ENCODE measurements at places on chromosomes 2 and 18.
A peak's percentile ranks its signal among the peaks of the same experiment; 100 is the strongest.

DNA sequence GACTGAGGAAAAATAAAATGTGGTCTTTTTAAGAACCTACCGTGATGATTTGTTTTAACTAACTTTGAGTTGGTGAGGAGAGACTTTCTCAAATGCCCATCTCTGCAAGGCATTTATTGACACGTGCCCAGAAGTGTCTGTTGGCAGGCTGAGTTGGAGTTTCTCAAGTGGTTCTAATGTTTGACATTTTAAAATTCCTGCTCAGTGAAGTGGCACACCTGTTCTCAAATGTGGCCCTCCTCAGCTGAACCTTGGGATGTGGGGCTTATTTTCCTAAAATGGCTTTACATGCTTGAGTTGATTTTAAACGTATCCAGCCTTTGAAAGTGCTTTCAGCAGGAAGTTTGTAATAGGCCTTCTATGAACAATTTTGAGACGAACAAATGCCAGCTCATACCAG is 876 bp upstream of the CAVIN2 start:
- peak; percentile 49 for DNase-seq

GRCh38 chr2:113807721-113808120 is 51.3 kb upstream of the SLC35F5 start:
- no peak for DNase-seq

DNA sequence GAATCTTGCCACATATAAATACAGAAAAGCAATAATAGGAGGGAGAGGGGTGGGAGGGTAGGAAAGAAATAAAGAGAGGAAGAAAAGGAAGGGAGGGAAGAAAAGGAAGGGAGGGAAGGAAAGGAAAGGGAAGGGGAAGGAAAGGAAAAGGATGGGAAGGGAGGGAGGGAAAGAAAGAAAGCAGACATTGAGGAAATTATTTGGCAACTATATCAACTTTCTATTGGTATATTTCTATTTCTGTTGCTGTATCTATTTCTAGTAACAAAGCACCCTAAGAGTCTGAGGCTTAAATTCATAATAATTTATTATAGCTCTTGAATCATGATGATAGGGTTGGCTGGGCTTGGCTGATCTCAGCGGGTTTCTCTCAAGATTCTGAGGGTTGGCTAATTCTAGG is 648.0 kb downstream of the CCDC85A start:
- DNase-seq: no peak

DNA sequence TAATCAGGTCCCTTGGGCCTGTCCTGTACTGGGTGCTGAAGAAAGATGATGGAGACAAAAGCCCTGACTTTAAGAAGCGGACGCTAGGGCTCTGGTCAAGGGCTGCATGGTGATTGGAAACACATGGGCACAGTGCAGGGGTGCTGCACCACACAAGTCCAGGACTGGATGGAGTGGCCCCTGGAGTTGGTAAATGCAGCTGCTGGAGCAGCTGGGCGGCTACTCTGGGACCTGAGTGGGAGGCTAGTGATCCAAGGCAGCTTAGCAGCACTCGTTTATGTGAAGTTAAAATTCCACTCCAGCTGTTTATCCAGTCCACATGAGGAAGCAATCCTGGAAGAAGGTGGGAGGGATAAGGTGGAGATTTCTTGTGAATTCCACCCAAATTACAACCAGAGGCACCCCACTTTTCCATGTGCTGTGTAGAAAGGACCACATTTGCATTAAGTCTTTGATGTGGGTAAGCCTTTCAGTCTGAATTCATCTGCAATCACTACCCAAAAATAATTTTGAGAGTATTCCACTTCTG is 24.9 kb downstream of the MERTK start:
- peak; percentile 85 for DNase-seq

DNA sequence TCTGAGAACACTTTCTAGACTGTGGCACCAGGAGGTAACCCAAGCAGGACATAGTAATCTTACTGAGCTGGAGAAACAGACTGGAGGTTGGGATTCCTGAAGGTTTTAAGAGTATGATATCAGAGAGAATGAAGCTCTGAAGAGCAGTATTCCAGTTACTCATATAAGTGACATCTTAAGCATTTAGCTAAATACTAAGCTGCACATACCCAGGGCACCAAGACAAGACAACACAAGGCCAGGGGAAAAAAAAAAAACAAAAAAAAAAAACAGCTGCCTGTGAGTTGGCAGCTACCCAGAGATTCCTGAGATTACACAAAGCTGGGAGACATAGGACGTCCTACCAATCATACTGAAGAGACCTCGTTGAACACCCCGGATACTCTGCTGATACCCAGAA is 175.8 kb downstream of the SRBD1 start:
- peak; percentile 77 for DNase-seq

GRCh38 chr2:236626391-236627150 is 56.9 kb downstream of the ACKR3 start:
- DNase-seq: no peak

- peak; percentile 33 for DNase-seq
Observed at GRCh38 chr2:84807063-84807485, 73.8 kb downstream of the TRABD2A start.

DNA sequence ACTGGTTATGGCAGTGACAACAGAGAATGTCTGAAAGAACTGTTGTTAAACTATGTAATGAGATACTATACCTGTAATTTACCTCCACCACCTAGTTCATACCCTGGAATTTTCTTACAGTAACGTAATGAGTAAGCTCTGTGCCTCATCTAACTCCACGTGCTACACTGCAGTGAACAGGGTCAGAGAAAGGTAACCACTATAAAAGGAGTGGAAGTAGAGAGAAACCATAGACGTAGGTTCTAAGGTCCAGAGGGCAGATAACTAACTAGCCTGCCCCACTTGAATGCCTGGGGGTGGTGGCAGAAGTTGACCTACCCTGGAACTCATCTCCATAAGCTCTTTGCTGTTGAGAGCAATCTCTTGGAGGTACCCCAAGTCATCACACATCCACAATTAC is 32.0 kb upstream of the B4GALT6 start:
- DNase-seq: no peak

DNA sequence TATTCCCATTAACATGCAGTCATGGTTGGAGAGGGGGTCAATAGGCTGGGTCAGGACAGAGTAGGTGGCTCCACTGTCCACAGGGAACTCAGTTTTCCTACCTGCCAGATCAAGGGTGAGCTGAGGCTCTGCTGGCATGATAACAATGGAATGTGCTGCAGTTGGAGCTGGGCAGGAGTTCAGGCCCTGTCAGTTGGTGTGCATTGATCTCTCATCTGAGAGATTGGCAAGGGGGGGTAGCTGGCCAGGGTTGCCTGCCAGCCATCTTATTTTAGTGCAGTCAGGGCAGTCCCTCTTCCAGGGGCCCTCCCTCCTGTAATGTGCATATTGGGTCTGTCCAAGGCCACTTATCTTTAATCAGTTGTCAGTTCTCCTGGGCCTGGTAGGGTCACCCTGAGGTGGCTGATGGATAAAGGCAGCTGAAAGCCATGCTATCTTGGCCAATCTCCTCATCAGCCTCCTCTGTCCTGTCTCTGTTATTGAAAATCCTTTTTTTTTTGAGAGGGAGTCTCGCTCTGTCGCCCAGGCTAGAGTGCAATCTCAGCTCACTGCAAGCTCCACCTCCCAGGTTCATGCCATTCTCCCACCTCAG is 38.1 kb upstream of the CCBE1 start:
- no peak for DNase-seq

DNA sequence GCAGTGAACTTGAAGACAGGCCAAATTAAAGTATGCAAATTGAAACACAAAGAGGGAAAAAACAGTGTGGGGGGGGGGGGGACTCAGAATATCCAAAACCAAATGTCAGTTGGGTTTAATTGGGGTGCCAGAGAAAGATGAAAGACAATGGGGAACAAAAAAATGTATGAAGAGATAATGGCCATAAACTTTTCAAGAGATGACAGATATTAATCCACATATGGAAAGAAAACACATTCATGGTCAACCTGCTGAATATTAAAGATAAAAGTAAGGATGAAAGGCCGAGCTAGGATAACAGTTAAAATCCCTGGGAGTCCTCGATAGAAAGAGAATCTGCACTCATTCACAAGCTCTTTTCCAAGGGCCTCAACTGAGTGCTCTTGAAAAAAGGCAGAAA is 26.6 kb downstream of the SMAD2 start:
- no peak for DNase-seq

DNA sequence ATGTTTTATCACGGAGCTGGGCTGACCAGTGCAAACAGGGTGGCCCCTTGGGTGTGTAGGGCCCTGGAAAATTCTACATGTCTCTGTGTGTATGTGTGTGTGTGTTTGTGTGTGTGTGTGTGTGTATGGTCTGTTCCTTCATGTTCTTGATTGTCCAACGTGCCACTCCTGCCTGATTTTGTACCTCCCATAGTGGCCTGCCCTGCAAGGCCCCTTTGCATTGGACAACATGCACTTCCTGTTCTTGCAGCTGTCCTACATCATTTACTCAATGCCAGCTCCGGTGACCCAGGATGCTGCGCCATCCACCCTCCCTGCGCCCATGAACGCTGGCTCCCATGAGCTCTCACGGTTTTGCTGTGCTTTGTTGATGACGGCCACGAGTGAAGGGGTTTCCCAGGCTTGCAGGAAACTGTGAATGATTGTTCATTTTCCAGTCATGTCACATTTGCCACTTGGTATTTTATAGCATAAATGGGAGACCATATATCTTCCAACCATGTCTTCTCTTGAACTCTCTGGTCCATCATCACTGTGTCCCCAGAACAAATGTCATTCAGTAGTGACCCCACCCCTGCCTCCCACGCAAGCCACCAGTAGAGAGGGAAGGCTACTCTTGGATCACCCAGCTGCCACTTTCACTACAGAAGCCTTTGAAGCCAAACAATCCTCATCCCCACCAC is 69.7 kb upstream of the NCK2 start:
- DNase-seq: no peak

DNA sequence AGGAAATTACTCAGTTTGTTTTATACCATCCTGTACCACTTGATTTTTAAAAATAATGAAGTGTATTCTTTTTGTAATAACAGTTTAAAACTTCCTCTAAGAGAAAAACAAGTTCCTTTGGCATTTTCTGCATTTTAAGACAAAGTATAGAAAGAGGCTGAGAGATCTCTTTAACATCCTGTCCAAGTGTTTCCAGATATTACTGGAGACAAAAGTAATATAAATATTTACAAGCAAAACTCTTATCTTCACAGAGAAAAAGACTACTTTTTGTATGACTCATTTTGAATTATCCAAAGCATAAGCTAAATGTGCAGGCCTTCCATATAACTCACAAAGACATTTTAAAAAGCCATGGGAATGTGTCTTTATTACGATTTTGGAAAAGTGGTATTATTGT is 221.1 kb downstream of the RDH14 start:
- DNase-seq: no peak

GRCh38 chr18:28136071-28136470 is 40.9 kb downstream of the CDH2 start:
- no peak for DNase-seq

DNA sequence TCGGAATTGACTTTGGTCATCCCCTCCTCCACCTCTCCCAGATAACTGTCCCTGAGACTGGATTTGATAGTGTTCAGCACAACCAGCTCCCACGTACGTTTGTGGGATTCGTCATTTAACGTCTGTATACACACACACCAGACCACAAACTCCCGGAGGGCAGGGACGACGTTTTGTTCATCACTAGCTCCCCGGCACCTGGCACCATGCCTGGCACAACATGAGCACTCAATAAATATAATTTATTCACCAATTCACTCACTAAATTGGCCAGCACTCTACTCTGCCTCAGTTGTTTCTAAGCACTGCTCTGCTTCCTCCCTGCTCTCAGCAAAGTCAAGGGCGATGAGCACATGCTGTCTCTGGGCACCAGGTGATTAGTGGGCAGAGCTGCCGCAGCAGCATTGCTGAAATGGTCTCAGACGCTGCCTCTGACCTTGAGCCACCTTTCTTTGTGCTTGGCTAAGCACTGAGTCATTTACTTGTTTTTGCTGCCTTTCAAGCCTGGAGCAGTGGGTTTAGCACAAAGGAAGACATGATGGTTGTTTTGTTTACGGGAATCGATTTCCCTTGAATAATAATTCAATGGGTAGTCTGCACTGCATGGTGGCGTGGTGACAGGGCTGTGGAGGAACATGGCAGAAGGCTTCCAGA is 19.3 kb upstream of the LOXHD1 start:
- no peak for DNase-seq

- no peak for DNase-seq
Observed at GRCh38 chr2:232484628-232485347, 2.8 kb downstream of the ECEL1 start.

GRCh38 chr2:51620796-51621195 is 588.9 kb upstream of the NRXN1 start:
- DNase-seq: no peak

- no peak for DNase-seq
Observed at GRCh38 chr2:9168821-9169221, 37.8 kb upstream of the ASAP2 start.

- no peak for DNase-seq
Observed at GRCh38 chr18:76999077-76999476, 133.5 kb downstream of the MBP start.

DNA sequence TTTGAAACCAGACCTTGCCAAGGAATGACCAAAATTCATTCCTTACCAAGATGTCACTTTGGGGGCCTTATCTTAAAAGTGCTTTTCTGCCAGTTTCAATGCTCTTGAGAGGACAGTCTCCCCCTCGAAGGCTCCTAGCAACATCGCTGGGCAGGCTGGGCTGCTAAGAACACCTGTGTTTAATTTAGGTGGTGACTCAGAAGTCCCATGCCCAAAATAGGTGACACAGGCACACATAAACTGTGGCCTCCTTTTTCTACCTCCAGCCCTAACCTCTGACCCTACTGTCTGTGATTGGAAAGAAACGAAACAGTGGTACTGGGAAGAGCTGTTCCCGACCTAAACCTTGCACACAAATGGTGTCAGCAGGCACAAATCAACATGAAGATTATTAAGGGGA is 28.7 kb upstream of the ROCK2 start:
- DNase-seq: no peak

GRCh38 chr2:191625016-191625415 is 52.9 kb upstream of the NABP1 start:
- no peak for DNase-seq

- no peak for DNase-seq
Observed at GRCh38 chr2:40680547-40680946, 228.7 kb upstream of the SLC8A1 start.

- no peak for DNase-seq
Observed at GRCh38 chr2:223075301-223076270, 23.6 kb downstream of the KCNE4 start.

DNA sequence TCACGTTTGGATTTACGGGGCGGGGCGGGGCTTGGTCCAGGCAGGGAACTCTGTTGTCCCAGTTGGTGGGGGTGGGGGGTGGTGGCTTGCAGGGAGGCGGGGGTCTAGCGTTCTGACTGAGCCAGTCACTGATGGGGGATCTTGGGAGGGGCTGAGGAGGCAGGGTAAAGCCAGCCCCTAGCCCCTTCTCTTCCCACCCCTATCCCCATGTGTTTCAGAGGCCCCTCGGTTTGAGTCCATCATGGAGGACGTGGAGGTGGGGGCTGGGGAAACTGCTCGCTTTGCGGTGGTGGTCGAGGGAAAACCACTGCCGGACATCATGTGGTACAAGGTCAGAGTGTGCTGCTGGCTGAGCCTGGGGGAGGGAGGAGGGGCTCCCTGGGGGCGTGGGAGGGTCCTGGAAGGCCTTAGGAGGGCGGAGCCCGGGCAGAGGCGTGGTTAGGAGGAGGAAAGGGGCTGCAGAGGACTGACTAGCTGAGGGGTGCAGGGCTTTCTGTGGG is 22.0 kb upstream of the GMPPA start:
- DNase-seq: no peak
